Cerebellum (tissue), 4 donors: ENCODE measurements at places on chromosomes 2 and 18.

- no peak for DNase-seq
Observed at GRCh38 chr2:128732976-128733431, 414.3 kb upstream of the HS6ST1 start.

DNA sequence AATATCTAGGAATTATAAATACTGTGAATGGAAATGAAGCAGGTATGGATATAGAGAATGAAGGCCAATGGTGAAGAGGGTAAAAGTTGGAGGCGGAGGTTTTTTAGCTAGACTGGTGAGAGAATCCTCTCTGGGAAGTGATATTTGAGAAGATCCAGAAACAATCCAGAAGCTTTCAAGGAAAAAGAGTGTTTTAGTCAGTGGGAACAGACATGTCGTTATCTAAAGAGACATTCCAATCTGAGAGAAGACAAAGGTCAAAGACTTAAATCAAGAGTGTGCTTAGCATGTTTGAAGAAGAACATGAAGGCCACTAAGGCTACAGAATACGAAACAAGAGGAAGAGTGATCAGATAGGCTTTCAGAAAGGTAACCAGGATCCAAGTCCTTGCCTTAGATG is 211.0 kb downstream of the MBD5 start:
- DNase-seq = no peak

DNA sequence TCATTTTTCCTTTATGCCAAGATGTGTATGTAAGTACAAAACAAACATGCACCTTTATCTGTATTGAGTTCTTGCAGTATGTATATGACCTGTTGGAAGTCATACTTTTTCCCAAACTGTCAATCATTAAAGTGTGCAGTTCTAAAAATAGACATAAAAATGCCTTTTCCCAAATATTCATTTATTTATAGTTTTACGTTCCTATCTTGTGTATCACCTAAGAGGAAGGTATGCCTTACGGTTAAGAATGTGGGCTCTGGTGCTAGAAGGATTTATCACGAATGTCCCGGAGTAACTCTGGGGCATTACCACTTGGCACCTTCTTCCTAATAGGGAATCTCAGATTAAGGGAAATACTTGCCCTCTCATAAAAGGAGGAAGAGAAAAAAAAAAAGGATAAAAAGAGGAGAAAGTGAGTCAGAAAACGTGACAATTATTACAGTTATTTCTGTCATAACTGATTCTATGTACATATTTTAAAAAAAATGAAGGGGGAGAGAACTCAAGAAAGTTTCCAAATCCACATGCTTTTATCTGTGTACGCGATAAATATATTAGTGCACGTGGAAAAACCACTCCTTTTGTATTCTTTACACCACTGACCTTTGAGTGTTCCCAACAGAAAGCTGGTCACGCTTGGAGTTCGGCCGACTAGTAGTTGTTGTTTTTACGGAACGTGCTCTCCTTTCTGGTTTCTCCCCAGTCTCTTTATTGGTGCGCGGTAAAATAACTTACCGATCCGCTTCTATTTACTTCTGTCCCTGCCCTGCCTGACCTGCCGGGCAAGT is 721 bp downstream of the MCEE start:
- no peak for DNase-seq

DNA sequence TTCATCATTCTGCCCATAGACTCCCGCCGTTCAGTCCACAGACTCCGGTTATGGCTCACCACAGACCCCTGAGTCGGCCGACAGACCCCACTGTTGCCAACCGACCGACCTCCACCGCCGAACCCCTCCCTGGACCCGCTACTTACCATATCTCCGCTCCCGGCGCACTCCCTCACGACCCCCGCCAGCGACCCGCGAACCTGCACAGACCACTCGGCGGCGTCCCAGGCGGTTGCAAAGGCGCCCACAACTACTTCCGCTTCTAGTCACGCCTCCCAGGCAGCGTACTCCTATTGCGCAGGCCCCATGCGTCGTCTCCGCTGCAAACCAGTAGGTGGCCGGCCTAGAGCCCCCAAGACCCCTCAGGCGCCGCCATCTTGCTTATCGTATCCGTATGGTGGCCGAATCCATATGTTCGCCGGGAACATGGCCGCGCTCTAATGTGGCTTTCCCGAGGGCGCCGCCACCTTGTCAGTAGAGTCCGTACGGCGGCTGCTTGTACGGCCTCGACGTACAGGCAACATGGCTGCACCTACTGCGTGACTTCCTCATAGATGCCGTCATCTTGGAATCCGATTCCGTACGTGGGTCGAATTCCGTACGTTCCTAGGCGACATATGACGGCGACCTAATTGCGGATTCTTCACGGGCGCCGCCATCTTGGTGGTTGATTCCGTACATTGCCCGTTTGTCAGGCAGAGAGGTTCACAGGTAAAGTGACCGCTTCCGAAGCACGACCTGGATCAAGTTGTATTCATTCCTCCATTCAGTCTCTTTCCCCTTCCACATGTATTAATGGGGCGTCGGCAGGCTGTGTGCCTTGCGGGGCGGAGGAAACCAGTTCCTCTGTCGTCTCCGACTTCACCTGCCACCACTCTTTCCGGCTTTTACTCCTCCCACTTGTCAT is at the start of gene CXXC1:
Gene CXXC1, minus strand, starts transcription at position 252 of the 907 bp plus-strand sequence. Its CDS starts 103 bp downstream, at position 149.
- DNase-seq = peak; percentile 96
